Stimulated activated CD4-positive, alpha-beta T cell treated with anti-CD3 and anti-CD28 coated beads, Interleukin-15, amount 100 ng/mL, for 1 hour (primary cell): ENCODE measurements at places on chromosomes 5 and 9.

- DNase-seq: no peak
Observed at GRCh38 chr9:69444021-69444420, 119.0 kb downstream of the ENTREP1 start.

DNA sequence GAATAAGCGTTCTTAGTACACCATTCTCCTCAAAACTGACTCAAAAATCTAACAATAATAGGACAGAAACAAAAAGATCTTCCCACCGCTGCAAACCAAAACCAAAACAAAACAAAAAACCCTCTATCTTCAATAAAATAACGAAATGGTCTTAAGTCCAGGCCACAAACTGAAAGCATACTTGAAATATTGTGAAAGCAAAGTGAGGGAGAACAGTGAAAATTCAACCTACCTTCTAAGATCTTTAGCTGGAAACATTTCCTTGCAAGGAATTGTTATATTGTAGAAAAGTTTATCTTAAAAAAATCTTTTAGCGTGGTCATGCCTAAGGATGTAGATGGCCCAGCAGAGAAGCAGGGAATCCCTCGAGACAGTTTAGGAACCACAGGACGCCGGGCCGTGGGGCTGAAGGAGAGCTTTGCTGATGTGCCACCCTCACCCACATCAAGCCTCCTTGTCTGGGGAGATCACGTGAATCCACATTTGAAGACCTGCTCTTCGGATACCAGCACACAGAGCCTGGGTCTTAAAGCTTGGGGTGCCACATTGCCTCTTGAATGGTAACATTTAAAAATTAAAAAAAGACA lies 27.8 kb upstream of the LVRN start:
- DNase-seq: no peak

GRCh38 chr5:59745415-59745863 lies 148.1 kb downstream of the PDE4D start:
- DNase-seq: no peak

DNA sequence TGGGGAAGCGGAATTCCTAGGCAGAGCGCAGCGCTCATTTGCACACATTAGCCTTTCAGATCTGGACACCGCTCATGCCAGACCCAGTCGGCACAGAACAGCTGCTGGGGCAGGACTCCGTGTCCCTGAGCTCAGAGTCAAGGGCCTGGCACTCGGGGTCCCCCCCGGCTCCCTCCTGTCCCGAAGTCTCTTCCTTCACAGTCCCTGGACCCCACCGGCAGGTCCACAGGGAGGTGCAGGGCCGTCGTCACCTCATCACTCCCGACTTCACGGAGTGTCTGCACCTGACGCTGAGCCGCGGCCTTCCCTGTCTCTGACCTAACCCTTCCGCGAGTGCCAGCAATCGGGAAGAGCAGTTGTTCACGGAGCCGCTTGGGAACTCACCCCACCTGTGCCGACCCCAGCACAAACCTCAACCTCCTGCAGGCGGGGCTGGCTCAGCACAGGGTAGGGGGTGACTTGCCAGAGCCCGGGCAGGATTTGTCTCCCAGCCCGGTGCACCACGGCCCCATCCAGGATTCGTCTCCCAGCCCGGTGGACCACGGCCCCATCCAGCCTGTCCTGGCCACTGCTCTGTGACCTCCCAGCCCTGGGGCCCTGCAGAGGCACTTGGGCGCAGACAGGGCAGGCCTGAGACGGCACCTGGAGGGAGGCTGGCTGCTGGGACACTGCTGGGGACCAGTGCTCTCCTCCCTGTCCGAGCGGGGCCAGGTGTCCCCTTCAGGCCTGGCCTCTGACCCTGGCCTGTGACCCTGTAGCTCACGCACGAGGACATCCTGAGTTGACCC lies 9.9 kb upstream of the SLC9A3 start:
- no peak for DNase-seq

- DNase-seq: no peak
Observed at GRCh38 chr5:55219770-55220169, 7.3 kb downstream of the MCIDAS start.

- DNase-seq: no peak
Observed at GRCh38 chr5:165620394-165620793, 2115.0 kb downstream of the MAT2B start.

DNA sequence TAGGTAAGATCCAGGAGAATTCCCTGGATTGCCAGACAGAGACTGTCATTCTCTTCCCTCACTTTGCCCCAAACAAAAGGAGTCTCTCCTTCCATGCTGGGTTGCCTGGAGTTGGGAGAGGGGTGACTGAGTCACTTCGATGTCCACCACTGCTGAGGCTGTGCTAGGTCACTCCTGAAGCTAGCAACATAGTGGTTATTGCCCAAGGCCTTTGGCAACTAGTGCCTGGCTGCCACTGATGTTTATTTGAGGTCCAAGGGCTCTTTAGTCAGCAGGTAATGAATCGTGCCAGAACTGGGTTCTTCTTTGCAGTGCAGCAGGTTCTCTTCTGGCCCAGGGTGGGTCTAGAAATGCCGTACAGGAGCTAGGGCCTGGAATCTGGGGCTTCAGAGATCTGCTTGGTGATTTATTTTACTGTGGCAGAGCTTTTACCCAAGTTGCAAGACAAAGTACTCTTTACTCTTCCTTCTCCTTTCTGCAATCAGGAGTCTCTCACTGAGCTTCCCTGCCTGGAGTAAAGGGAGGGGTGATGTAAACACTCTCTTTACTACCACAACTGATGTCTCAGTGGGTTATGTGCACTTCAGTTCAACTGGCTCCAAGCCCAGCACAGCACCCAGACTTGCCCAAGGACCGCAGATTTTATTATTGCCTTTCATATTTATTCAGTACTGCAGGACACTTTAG lies 155.7 kb upstream of the SH3GL2 start:
- DNase-seq: no peak

DNA sequence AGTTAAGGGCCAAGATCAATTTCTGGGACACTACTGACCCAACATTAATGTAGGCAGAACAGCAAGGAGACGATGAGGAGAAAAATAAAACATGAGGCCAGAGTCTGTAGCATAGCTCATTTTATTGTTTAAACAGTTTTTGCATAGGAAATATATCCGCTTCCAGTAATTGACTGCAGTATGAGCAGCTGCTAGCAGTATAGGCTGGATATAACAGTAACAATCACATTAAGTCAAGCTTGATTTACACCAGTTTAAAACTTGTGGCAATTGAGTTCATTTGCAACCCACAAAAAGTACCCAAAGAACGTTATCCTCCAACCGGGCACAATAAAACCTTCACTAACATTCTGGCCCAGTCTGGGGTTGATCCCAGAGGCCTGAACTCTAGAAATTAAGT lies 232.2 kb downstream of the NFIB start:
- DNase-seq: no peak

- DNase-seq: no peak
Observed at GRCh38 chr5:55102348-55102747, at the start of gene GZMA. TSS of gene GZMA (plus strand) at chr5:55102646. CDS start at chr5:55102683, 37 bp downstream.

DNA sequence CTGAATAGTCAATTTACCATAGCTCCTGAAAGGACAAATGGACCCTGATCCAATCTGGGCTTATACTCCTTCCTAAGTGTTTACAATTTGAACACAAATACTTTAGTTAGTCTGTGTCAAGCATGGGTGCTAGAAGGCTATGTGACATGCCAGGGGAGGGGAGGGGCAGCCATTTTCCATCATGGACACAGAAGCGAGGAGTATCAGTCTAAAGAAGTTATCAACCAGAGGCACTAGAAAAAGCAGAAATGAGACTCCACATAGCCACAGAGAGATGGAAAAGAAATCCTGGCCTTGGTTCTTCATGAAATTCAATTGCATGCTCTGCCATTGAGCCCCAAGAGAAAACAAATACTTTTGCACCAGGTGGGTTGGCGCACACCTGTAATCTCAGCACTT lies 61.8 kb downstream of the NR6A1 start:
- DNase-seq: no peak

DNA sequence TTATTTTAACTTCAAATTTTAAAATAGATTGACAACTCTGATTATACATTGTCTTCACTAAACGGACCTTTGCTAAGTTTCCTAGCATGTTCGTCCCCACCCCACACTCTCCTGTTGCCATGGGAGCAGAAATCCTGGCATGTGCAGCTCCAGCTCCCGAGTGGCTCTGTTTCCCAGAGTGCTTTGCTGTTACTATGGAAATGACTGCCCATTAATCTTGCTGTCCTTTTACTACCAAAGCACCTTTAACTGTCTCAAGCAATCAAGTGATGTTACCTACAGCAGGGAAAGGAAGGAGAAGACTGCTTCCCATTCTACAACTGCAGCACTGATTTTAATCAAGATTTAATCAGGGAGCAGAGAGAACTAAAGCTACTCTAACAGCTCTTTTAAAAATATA lies 212.0 kb upstream of the KIF2A start:
- no peak for DNase-seq

GRCh38 chr9:89686621-89687020 lies 81.8 kb downstream of the GADD45G start:
- no peak for DNase-seq

GRCh38 chr5:10635257-10635866 lies 71.5 kb downstream of the ANKRD33B start:
- peak; percentile 50 for DNase-seq

DNA sequence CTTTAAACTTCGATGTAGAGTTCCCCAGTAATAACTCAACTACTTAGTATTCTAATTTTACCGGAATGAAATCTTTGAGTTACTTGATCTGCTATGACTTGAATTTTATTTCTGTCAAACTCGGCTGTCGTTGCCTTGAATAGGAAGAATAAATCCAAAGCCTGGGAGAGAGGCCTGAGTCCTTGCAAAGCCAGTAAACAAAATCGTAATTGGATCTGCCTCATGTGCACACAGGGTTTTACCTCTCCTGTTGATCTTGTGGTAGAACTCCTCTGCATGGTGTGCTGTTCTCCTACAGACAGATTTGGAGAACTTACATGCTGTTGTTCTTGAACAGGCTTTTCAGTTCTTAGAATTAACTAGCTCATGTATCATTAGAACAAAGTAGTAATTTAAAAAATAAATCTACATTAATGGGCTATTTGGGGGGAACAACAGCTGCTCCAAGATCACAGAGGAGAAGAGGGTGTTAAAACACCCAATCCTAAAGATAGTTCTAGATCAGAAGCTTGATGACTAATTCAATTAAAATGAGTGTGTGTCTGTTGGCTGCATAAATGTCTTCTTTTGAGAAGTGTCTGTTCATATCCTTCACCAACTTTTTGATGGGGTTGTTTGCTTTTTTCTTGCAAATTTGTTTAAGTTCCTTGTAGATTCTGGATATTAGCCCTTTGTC lies 28.9 kb downstream of the HSPB3 start:
- no peak for DNase-seq

GRCh38 chr5:75545131-75545530 lies 33.4 kb downstream of the POLK start:
- DNase-seq: no peak

- DNase-seq: no peak
Observed at GRCh38 chr9:107358986-107359385, 75.9 kb downstream of the RAD23B start.

- DNase-seq: no peak
Observed at GRCh38 chr5:39164529-39165402, 54.6 kb downstream of the FYB1 start.

- no peak for DNase-seq
Observed at GRCh38 chr5:173050791-173051190, 5.4 kb upstream of the CREBRF start.

DNA sequence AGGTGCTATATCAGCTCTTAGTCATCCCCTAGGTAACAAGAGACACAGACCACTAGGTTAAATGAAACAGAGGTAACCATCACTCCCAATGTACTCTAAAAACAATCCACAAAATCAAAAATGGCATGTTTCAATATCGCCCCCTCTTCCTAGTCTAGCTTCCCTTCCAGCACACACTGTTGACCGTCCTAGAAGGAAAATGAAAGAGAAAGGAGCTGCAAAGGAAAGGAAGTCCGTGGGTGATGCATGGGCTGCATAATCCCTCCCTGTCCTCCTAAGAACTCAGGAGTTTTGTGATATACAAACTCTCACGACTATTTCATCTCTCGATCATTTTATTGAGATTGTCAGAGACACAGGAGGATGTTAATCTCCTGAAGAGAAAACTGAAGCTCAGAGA lies 101.6 kb downstream of the RFK start:
- no peak for DNase-seq

GRCh38 chr9:112925058-112925641 lies 34.5 kb upstream of the SLC46A2 start:
- DNase-seq: no peak

- DNase-seq: no peak
Observed at GRCh38 chr5:10663489-10664179, 97.4 kb downstream of the DAP start.

GRCh38 chr9:100913257-100913656 lies 115.3 kb upstream of the PLPPR1 start:
- no peak for DNase-seq

- no peak for DNase-seq
Observed at GRCh38 chr9:135944444-135945252, 16.5 kb downstream of the UBAC1 start.

- DNase-seq: no peak
Observed at GRCh38 chr5:151183456-151184245, 26.1 kb upstream of the ANXA6 start.

DNA sequence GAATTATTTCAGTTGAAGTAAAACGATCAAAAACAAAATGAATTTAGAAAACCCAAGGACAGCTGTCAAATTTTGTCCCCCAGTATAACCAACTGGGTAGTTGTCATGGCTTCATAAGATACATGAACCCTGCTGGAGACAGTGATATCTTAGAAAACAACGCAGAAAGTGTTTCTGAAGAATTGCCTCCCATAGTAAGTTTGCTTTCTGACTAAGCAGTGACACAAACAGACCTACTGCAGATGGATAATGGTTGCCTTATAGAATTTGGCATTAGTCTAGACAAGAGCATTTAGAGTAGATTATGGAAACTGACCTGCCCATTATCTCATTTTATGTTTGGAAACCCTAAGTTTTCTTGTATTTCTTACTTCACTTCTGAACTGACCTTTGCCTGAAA lies 187.7 kb upstream of the KCNN2 start:
- DNase-seq: no peak

DNA sequence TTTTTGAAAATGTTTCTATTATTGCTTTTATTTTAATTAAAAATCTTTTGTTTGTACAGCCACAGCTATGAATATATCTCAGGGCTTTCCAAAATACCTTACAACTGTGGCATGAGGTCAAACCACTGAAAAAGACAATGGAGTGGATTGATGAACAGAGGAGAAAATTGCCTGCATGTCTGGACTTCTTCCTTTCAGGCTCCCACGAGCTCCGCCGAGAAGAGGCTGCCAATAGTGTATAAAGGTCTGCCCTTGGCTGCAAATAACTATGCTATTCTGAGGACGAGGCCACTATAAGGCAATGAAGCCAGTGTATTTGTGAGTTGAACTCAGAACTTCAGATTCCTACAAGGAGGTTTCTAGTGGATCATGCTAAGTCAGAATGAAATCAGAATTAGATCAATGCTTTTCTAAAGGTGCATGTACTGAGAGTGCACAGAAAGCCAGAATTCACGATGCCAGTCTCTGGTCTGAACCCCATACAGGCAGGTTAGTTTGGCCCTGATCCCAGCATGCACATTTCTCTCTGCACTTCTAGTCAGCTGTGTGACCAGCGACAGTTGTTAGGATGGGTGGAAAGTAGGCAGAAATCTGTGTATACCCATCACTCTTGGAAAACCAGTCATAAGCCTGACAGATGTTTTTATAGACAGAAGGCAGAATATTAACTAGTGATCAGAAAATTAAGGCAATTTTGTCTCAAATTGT lies 42.7 kb upstream of the PLPP1 start:
- no peak for DNase-seq
